Progenitor cell of endocrine pancreas (in vitro differentiated cells): ENCODE measurements at places on chromosomes 7 and 10.

DNA sequence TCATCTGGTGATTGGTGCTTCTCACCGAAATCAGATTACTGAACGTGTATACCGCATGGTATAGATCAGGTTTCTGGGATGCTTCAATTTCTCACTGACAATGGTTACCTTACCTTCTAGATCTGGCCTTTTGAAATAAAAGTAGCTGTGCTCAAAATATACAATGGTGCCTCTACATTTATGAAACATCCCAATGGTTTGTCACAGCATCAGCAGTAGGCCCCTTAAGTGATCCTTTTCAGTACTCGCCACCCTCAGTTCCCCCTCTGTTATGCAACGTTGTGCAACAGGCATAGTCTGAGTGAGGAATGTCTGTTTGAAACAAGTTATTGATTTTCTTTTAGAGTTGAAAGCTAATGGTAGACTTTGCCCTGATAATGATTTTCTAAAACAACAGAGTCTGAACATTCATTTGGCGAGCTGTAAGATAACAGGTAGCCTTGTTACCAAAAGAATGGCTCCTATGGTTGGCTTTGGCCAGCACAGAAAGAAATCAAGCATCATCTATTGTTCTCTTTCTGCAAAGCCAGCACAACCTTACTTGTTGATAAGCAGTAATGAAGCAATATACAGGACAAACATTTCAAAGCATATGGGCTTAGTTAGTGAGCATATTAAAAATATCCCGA lies 693.9 kb downstream of the PARD3 start:
- DNase-seq = no peak

- DNase-seq = no peak
Measured at GRCh38 chr10:60524541-60524940, 134.9 kb upstream of the ANK3 start.

DNA sequence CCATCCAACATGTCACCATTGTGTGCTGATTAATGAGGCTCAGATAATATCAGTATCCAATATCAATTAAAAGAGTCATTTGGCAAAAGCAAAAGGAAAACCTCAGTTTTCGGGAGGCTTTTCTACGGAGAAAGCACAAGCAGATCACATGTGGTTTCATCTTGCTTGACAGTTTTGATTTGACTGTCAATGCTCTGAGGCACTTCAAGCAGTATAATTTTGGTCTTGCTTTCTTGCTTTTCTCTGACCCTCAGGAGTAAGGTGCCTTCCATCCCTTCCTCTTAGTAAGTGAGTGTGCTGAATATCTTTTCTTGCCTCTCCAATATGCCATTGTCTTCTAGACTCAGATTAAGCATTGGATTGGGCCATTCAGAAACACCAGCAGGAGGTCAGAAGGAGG lies 115.5 kb upstream of the CALCR start:
- no peak for DNase-seq

- DNase-seq = no peak
Measured at GRCh38 chr10:5813091-5813340, 218 bp downstream of the GDI2 start.

DNA sequence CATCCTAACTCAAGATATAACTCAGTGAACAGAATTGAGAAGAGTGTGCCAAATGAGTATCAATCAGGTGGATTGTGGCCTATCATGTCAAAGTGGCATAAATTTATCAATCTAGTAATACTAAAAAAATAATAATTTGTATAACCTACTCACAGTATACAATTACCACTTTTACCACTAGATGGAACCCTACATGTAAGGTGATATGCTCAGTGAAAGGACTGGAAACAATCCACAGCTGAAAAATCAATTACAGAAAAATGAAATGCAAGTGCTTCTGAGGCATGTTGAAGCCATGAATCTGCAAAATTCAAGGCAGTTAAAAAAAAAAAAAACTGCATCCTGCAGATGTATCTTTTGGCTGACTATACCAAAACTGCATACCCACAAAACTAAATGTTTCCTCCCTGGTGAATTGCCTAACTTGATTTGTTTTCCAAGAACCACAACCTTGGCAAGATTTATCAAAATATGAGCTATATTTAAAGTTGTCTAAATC lies 13.9 kb downstream of the ARHGAP19 start:
- no peak for DNase-seq

GRCh38 chr10:124306922-124307371 lies 111.8 kb downstream of the OAT start:
- no peak for DNase-seq

- no peak for DNase-seq
Measured at GRCh38 chr10:51804866-51805265, 105.5 kb upstream of the CSTF2T start.

DNA sequence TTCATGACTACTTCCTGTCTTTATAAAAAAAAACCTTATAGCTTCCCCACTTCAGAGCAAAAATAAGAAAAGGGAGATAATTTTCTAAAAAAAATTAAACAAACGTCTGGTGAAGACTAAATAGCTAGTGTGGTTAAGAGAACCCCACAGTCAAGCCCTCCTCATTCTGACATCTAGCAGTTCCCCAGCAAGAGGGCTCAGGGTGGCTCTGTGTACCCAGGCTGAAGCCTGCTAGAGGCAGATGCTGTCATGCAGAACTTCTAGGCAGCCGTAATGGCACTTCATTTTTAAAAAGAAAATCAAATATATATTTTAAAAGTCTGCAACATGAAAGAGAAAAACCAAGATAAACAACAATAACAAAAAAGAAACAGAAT lies 223.1 kb upstream of the KLF14 start:
- DNase-seq = no peak

DNA sequence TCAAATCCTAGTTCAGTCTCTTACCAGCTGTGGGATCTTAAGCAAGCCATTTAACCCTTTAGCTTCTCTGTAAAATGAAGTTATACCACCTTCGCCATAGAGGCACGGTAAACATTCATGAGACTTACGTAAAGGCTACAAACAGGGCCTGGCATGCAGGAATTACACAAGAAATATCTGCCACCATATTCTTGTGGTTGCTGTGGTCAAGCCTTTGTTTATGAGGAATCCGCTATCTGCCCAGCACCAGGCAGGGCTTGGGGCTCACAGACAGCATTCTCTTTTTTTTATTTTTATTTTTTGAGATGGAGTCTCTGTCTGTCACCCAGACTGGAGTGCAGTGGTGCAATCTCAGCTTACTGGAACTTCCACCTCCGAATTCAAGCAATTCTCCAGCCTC lies 9.9 kb downstream of the AIFM2 start:
- no peak for DNase-seq

DNA sequence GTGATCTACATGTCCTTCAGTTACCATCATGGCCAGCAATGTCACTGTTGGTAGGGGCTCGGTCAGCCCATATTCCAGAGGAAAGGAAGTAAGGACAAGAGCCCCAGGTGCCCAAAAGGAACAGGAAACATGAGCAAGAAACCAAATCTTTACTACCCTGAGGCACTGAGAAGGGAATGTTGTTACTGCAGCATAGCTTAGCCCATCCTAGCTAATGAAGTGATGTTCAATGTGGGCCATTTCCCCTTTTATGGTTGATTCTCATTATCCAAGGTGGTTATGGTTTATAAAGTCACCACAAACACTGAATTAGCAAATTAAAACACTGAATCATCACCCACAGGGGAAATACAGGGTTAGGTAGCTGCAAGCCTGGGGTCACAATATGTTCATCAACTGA lies 88.4 kb upstream of the C10orf90 start:
- no peak for DNase-seq

DNA sequence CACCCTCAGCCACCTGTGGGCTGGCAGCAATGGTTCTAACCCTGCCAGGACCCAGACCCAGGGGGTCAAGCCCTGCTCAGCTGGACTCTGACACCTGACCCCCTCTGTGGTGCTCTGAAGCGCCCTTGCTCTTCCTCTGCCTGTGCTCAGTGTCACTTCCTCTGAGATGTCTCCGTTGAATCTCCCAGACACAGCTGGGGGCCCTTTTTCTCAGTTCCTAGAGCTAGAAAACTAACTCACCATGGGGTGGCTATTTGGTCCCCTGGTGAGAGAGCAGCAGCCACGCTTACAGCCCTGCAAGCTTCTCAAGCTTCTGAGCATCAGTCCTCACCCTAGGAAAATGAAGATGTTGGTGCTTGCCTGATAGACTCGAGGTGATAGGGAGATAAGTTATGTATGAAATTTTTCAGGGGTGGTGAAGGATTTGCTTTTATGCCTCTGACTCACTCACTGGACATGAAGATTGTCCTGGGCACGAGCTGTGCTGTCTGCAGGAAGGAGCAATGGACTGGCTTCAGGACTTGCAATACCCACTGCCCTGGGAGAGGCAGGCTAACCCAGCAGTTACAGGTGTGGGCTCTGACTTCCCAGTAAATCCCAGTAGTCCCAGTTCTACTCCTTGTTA lies 29.6 kb downstream of the COL13A1 start:
- no peak for DNase-seq

GRCh38 chr10:71193516-71193915 lies 18.9 kb upstream of the UNC5B start:
- DNase-seq = no peak

- no peak for DNase-seq
Measured at GRCh38 chr10:113216102-113216501, 266.1 kb downstream of the TCF7L2 start.

DNA sequence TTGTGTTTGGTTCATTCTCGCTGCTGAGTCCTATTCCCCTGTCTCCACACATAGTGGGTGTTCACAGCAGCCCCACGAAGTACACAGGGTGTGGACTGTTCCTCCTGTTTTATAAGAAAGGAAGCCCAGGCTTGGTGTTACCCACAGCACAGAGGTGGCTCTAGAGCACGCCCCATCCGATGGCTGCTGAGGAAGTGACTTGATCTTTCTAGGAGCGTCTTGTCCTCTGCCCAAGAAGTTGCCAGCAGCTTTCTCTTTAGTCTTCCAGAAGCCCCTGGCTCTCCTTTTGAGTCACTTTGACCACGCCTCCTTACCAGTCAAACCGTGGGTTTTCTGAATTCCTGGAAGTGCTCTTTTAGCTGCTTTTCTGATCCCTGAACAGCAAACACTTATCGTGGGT lies 94.0 kb downstream of the GRK5 start:
- no peak for DNase-seq

DNA sequence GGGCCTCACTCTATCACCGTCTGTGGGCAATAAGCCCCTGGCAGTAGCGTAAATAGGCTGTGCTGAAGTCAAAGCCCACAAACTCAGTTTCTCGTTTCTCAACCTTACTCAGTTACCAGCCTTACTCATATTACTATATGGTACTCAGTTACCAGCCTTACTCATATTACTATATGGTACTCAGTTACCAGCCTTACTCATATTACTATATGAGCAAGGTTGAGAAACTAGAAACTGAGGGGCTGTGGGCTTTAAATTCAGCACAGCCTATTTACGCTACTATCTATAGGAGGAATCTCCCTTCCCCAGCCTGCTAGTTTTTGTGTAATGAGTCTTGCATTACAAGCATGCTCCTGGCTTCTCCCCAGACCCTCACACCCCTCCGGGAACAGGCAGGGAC lies 35.4 kb downstream of the CCDC3 start:
- DNase-seq = no peak

DNA sequence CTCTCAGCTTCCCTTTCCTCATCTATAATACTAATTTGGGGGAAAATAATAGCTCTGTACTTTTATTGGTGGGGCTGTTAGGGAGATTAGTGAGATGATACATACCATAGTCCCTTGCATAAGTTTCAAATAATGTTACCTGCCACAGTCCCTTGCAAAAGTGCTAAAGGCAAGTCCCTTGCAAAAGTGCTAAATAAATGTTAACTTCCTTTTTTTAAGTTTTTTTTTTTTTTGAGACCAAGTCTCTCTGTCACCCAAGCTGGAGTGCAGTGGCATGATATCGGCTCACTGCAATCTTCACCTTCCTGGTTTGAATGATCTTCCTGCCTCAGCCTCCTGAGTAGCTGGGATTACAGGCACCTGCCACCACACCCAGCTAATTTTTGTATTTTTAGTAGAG lies 43.4 kb upstream of the SRGN start:
- DNase-seq = no peak

DNA sequence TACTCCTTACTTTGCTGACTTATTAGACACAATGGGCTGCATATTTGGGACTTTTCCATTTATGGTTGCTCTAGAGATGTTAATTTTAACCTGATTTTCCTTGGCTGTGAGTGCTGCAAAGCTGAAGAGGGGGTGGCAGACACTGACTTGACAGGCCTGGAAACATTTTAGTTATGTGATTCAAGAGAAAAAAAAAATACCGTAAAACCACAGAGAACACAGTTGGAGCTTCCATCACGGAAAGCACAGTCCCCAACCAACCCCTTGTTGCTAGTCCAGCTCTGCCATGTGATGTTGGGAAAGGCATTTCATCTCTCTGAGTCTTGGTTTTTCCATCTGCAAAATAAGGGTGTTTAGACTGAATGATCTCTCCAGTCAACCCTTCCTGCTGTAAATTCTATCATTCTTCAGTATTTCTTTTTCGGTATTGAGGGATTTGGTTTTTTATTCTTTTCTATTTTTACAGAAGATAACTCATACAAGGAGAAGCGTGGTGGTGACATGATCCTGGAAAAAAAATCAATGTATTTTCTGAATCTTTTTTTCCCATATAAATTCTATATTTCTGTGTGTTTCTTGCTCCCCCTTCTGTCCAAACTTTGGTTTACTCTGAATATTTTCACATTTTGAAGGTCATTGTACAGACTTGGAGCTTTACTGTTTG lies 246.1 kb downstream of the REEP3 start:
- no peak for DNase-seq

GRCh38 chr10:64594072-64594471 lies 1072.9 kb downstream of the REEP3 start:
- DNase-seq = no peak

GRCh38 chr10:4678023-4678950 lies 147.7 kb upstream of the AKR1E2 start:
- no peak for DNase-seq

DNA sequence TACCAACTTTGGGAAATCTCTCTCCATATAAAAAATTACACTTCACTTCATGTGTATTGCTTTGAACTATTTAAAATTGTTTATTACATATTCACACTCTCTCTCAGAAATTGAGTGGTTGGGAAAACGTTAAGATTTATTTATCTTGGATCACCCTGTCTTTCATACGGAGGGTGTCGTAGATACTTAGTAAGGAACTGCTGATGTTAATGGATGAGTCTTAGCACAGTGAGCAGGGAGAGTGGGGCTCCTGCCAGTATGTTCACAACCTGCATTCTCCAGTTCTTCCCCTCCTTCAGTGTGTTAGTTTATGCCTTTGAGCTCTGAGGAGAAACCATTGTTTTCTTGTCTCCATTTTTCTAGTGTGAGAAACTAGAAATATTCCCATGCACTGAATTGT lies 67.1 kb downstream of the CDK14 start:
- DNase-seq = no peak

DNA sequence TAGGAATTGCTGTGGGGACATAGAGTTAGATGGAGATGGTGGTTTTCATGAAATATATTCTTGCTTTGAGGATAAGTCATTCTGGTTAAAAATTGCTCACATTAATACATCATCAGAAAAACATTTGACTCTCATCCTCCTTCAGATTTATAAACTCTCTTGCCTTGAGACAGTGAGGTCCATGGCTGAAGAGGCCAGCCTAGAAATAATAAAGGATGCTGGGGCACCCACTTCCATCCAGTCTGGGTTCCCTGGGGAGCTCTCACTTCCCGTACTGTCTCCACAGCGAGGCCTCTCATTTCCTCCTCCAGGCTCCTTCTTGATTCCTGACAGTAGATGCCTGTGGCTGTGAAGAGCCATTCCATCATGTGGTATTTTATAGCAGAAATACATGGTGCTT lies 73.3 kb upstream of the PRKG1 start:
- no peak for DNase-seq
